ENCODE measurements at places on chromosomes 6 and 20.

DNA sequence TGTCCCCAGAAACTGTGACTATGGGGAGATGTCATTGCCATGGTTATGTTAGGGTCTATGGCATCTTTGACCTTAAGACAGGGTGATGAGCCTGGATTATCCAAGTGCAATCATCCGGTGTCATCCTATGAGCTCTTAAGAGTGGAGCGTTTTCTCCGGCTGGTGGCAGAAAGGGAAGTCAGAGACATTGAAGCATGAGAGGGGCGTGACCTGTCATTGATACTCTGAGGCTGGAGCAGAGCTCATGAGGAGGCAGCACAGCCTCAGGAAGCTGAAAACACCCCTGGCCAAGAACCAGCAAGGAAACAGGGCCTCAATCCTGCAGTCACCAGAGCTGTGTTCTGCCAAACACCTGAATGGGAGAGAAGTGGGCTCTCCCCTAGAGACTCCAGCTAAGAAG is 59.6 kb downstream of the ANKRD60 start:
- DNase-seq: no peak

DNA sequence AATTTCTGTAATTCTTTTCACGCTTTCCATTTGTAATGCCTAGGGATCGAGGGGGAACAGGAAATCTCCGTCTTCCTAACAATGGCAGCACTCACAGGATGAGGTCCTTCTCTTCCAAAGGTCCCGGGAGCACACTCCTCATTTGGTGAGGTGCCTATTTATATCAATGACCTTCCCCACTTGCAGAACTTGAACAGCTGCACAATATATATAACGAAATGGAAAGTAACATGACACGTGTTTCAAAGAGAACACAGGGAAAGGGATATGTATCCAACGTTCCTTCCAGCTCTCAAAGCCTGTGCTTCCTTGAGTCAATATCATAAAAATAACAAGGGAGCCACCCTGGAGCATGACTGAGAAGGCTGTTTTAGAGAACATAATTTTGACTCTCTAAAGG is 78.6 kb upstream of the RBM24 start:
- DNase-seq: no peak

- DNase-seq: no peak
Observed at GRCh38 chr20:50277460-50278376, 87.1 kb downstream of the CEBPB start.

GRCh38 chr6:135901774-135902524 is 50.4 kb downstream of the PDE7B start:
- DNase-seq: no peak

DNA sequence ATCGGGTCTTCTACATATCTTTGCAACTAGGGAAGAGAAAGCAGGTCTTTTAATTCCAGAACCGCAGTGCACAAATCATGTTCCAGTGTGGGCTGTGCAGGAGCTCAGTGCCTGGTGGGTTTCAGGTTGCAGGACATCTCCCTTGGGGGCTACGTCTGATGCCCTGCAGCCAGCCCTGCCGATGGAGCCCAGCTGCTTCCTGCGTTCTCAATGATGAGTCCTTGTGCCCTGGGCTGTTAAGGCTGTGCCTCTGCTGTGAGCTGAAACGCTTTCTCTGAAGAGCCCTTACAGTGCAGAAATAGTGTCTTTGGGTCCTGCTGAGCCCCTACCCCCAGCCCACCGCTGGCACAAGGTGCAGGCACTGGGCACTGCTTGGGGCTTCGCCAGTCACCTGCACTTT is 192.9 kb downstream of the SYNDIG1 start:
- DNase-seq: no peak

GRCh38 chr6:73534628-73535027 is 13.8 kb upstream of the EEF1A1 start:
- no peak for DNase-seq
